ENCODE measurements at places on chromosomes 6 and 20.

- DNase-seq: no peak
Observed at GRCh38 chr6:36786055-36786675, 53.1 kb downstream of the CPNE5 start.

GRCh38 chr20:23246717-23247664, 103.6 kb upstream of the NXT1 start:
- DNase-seq: no peak

- DNase-seq: no peak
Observed at GRCh38 chr6:152117156-152118133, 310.0 kb downstream of the ESR1 start.

GRCh38 chr6:105097288-105097687, 82.5 kb downstream of the POPDC3 start:
- no peak for DNase-seq

- no peak for DNase-seq
Observed at GRCh38 chr6:108174371-108175175, 8.8 kb downstream of the NR2E1 start.

DNA sequence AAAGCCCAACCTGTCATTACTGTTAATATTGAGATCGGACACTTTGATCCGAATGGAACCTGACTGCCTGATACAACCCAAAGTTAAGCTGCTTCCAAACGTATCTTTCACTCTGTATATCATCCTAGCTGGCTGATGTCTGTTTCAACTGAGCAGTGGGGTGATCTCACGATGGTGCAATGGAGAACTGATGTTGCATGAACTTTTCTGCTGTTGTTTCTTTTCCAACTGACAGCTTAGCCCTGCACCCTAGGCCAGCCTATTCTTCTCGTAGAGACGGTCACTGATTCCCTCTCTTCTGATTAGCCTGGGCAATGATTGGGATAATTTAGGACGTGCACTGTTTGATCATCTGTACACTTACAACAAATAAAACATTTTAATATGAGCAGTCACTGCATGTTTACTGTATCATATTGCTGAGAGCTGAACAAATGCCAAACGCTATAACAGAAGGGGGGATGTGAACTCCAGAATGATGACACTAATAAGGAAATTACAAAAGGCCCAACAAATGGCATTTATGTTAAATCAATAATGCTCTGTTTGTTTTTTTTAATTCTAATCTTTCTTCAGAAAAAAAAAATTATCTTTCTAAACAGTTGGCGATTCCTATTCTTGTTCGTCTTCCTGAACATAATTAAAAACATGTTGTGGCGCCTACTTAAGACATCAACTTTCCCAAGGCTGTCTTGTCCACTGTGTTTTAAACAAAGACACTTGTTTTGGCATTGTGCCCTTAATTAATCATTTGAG, 184.8 kb downstream of the ZNF217 start:
- no peak for DNase-seq

DNA sequence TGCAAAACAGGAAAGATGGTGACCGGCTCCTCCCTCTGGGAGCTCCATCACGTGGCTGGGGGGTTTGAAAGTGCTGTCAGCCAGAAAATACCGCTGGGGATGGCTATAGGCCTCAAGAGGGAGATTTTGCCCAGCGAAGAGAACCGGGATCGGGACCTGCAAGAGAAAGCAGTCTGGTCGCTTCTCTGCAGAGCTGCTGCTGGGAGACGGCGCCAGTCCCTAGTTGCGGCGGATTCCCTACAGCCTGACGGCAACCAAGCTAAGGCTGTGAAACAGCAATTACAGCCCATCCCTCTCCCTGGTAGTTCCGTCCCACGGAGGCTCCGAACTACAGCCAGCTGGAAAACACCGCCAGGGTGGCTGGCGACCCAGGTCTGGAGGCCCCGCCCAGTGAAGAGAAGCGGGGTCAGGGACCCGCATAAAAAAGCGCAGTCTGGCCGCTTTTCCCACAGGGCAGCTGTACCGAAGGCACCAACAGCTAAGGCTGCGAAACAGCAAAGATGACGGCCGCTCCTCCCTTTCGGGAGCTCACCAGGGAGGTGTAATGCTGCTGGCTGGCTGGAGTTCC, 238.1 kb upstream of the IRAK1BP1 start:
- DNase-seq: no peak

- DNase-seq: no peak
Observed at GRCh38 chr20:492159-492558, 29.8 kb upstream of the TBC1D20 start.

Data from glomerular endothelial cell (primary cell).